ENCODE measurements at places on chromosomes 2 and 18.
A peak's percentile ranks its signal among the peaks of the same experiment; 100 is the strongest.

GRCh38 chr2:120765678-120766469 is 30.2 kb downstream of the GLI2 start:
- DNase-seq, result peak; percentile 35

GRCh38 chr2:18276583-18277075 is 283.8 kb downstream of the RDH14 start:
- DNase-seq, result no peak

DNA sequence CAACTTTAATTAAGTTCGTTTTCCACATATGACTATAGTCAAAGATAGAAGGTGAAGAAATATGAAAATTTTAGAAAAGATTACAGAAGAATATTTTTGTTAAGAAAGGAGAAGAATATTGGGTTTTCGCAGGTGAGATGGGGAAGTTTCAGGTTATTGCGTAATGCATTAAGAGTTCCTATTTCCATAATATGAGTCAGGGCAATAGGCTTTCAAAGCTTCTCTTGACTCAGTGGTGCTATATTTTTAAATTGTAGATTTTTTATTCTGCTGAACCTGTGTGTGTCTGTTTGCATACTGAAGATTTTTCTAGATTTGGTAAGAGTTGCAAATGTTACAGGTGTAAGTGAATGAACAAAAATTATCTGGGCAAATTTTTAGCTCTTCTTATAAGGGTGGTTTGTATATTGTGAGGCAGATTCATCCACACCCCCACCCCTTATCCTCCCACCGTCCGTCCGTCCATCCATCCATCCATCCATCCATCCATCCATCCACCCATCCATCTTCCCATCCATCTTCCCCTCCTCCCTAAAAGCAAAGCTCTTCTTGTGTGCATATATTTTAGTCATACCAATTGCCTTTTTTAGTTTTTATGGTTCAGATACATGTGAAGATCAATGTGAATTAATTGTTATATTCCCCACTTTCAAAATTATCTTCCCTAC is 69.6 kb downstream of the MYO1B start:
- no peak for DNase-seq

- DNase-seq, result no peak
Observed at GRCh38 chr2:118123561-118124232, 35.4 kb downstream of the INSIG2 start.

- no peak for DNase-seq
Observed at GRCh38 chr2:238397356-238397755, 29.4 kb upstream of the ASB1 start.

DNA sequence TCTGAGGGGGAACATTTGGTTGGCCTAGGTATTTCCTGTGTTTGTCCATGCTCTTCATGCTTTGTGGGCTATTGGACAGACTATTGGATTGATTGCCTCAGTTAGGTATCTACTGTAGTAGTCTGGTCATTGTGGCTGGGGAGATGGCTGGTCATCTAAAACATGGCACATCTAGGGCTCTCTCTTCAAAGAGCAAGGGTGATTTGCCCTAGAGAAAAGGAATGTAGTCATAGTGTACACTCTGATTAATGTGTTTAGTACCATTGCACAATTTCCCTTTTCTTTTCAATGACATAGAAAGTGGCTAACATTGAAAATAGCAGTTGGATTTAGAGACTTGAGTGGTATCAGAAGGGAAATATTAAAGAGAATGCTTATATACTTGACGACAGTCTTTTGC is 114.3 kb downstream of the LCLAT1 start:
- DNase-seq, result no peak

- DNase-seq, result no peak
Observed at GRCh38 chr2:65744477-65745200, 312.2 kb upstream of the SPRED2 start.

DNA sequence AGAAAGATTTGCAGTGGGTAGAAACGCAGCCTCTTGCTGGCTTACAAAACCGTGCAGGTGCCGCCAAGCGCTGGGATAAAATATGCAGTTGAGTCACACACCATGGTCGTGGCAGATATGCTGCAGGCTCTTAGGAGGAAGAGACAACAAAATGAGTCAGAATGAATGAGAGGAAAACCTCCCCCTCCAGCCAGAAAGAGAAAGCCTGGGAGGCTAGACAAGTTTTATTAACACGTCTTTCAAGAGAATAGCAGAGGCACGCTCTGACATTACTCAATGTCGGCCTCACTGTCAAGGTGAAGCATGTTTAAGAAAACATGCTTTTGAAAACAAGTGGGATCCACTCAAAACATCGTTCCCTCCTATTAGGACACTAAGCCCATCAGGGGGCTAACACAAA is 37.1 kb upstream of the ZCCHC2 start:
- DNase-seq, result no peak

DNA sequence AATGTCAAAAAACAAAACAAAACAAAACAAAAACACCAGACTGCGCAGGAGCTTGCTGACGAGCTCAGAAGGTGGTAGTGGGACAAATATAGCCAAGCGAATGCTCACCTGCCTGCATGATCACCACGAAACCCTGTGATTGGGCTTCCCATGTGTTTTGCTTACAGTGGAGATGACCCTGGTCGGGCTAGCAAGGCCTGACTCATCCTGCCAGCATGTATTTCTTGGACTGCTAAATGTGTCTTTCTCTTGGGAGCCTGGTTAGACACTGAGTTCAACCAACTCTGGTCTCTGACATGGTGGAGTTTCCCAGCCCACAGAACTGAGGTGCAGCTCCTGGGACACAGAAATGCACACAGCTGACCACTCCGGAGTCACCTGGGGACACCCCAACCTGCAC is 30.7 kb upstream of the DUSP2 start:
- DNase-seq, result no peak

DNA sequence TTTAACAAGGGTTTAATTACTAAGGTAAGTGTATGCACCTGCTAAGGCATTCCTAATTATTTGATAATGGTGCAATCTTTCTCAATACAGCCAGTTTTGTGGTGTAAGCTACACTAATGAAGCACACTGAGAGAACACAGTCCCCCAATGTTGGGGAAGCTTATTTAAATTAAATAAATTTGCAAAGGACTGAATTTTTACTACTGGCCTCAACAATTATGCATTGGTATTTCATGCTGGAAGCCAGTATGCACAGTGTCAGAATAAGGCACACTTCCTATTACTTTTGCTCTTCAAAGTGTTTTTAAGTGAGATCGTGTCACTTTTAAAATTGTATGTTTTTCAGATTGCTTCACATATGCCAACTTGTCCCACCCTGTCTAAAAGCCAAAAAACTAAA is 103.2 kb upstream of the ZNF521 start:
- DNase-seq, result no peak

Measured in H9 (cell line).